GM12865 (cell line): ENCODE measurements at places on chromosomes 2 and 18.

DNA sequence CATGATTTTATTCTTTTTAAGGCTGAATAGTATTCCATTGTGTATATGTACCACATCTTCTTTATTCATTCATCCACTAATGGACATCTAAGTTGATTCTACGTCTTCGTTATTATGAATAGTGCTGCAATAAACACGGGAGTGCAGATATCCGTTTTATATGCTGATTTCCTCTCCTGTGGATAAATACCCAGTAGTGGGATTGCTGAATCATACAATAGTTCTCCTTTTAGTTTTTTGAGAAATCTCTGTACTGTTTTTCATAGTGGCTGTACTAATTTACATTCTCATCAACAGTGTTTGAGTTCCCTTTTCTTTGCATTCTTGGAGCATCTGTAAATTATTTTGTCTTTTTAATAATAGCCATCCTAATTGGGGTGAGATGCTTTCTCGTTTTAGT lies 114.5 kb downstream of the RGPD3 start:
- no peak for DNase-seq

DNA sequence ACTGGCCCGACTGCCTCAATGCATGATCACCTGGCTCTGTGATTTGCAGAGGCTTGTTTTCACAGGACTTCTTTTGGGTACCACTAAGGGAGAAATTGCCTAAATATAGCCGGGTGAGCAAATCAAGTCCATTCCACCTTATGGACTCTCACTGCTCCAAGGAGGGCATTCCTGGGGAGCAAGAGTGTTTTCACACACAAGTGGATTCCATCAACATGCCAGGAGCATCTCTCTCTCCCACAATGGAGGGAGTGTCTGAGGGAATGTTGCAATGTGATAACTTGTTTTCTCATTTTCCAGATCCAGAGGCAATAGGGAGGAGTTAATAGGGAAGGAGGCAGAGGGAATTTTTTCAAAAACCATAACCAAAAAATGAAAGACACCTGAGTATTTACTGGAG lies 250.7 kb downstream of the SATB2 start:
- DNase-seq, result no peak

- DNase-seq, result peak; percentile 67
Observed at GRCh38 chr2:119517433-119517832, 6.8 kb downstream of the SCTR start.

- no peak for DNase-seq
Observed at GRCh38 chr2:65019010-65019409, 29.8 kb downstream of the SLC1A4 start.

- DNase-seq, result no peak
Observed at GRCh38 chr2:101958061-101958460, 33.7 kb upstream of the IL1R2 start.

DNA sequence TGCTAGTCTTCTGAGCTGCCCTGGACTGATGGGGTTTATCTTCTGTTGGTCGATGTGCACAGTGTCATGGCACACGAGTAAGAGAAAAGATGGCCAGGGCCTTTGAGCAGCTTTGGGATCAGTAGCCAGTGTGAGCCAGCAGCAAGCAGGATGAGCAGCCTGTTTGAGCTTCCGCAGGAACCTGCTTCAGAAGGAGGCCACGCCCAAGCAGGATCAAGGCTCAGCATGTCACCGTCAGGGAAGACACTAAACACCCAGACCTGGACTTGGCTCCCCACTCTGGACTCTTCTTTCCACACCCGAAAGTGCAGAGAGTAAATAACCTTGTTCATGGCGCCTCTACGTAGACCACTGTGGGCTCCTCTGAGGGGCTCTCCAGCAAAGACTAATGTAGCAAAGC lies 25.2 kb upstream of the ASB1 start:
- no peak for DNase-seq

DNA sequence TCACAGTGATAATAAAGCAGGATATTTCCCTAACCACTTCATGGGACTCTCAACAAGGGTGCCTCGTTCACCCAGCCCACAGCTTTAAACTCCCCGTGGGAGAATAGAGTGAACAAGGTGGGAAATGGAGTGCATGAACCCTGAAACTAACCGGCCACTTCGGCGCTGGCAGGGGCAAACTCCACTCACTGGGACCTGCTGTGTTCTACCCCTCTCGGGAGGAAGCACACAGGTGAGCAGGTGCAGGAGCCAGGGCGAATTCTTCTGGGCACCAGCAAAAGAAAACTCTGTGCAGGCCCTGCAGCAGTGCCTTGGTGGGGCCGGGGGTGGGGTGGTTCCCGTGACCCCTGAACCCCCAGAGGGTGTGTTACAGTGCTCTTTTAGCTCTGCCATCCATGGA lies 2029.1 kb upstream of the LRRTM1 start:
- no peak for DNase-seq

- no peak for DNase-seq
Observed at GRCh38 chr2:99734236-99734635, 244.4 kb upstream of the REV1 start.

GRCh38 chr18:12470382-12471075 lies 62.8 kb downstream of the PRELID3A start:
- no peak for DNase-seq

- no peak for DNase-seq
Observed at GRCh38 chr2:166091439-166091838, 36.4 kb downstream of the SCN1A start.

- no peak for DNase-seq
Observed at GRCh38 chr2:223815186-223815883, 22.0 kb downstream of the AP1S3 start.

DNA sequence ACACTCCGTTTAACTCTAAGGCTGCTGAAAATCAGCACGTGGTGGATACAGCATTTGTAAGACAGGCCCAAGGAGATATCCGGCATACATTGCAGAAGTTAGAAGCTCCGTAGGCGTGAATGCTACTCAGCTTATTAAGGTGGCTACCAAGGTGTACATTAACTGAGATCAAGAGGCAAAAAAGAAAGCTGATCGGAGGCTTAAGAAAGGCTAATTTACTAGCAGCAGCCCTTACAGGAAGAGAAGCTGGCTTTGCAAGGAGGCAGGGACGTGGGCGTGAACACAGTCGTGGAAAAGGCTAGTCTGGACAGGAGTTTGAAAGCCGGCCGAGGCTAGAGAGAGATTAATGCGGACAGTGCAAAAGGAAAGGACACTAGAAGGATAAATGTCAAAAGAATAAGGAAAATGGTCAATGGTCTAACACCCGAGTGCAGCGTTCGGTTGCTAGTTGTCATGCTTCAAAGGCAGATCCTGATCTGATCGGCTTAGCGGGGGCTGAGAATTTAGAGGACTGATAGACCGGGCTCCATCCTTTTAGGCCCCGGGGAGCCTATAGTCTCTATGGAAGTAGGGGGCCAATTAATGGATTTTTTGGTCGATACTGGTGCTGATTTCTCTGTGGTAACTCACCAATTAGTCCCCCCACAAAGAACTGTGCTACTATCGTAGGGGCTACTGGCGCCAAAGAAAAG lies 45.6 kb upstream of the SELENOI start:
- DNase-seq, result no peak

- no peak for DNase-seq
Observed at GRCh38 chr2:50556934-50557575, 474.9 kb downstream of the NRXN1 start.

DNA sequence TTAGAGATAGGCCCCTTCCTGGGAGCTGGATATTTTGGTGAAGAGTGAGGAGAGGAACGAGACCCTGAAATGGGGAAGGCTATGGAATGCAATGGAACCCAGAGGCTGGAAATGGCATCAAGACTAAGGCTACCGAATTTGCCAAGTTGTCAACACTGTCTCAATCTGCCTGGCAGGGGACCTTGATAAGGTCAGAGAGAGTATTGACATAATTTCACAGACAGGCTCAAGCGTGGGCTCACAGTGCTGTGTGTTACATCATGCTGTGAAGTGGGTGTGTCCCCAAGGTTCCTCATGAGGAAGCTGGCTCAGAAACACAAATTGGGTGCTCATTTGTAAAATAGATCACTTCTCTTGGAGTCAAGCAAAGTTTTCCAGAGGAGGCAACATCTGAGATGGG lies 51.8 kb upstream of the CYRIA start:
- no peak for DNase-seq

DNA sequence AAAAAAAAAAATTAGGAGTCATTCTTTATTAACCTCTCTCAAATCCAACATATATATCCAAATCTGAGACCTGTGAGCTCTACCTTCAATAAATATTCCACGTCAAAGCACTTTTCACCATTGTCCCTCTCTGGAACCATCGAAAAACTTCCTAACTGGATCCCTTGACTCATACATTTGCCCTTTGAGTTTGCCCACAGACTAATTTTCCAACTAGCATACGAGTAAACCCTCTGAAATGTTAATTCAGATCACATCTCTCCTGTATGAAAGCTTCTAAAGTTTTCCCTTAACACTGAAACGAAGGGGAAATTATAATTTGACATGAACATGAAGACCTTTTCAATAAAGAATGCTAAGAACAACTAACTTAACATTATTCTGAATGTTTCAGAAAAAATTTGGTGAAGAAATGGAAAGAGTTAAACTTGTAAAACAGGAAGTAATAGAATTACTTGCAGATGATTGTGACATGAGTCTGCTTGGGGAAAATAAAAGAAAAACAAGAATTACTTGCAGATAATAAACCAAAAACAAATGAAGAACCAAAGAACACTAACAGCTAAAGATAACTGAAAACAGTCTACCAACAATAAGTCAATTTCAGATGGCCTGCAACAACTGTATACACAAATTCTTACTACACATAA lies 110.6 kb downstream of the C2orf74 start:
- DNase-seq, result no peak

- DNase-seq, result no peak
Observed at GRCh38 chr2:8563814-8564474, 117.9 kb upstream of the ID2 start.

GRCh38 chr2:168536925-168537466 lies 80.9 kb downstream of the CERS6 start:
- DNase-seq, result no peak

GRCh38 chr2:189798312-189799029 lies 14.2 kb downstream of the PMS1 start:
- DNase-seq, result peak; percentile 58

DNA sequence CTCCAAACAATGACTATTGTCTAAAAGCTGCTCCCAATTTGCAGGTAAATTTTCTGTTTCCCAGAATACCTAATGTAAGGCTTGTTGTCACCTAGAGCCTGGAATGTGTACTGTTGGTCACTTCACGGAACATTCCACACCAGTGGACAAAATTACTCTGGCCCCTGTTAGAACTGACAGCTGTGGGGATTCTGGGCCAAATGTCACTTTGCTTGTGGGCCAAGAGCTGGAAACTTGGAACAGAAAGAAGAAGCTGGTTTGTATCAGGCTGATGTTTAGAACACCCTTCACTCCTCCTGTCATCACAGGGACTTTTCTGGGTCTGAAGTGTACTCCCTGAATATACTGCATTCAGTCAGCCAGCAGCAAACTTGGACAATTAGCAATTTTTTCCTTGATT lies 495.6 kb upstream of the SYT4 start:
- DNase-seq, result no peak

DNA sequence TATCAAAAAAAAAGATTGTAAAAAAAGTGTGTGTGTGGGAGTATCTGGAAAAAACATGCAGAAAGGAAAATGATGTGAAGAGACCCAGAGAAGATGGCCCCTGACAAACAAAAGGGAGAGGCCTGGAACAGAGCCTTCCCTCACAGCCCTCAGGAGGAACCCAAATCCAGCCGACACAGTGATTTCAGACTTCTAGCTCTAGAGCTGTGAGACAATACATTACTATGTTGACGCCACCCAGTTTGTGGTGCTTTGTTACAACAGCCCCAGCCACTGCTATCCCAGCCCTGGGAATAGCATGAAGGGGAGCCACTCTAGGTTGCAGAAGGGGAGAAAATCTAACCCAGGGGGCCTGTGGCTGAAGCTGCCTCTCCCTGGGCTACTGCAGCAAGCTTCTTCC lies 59.0 kb upstream of the ZBTB7C start:
- DNase-seq, result no peak

DNA sequence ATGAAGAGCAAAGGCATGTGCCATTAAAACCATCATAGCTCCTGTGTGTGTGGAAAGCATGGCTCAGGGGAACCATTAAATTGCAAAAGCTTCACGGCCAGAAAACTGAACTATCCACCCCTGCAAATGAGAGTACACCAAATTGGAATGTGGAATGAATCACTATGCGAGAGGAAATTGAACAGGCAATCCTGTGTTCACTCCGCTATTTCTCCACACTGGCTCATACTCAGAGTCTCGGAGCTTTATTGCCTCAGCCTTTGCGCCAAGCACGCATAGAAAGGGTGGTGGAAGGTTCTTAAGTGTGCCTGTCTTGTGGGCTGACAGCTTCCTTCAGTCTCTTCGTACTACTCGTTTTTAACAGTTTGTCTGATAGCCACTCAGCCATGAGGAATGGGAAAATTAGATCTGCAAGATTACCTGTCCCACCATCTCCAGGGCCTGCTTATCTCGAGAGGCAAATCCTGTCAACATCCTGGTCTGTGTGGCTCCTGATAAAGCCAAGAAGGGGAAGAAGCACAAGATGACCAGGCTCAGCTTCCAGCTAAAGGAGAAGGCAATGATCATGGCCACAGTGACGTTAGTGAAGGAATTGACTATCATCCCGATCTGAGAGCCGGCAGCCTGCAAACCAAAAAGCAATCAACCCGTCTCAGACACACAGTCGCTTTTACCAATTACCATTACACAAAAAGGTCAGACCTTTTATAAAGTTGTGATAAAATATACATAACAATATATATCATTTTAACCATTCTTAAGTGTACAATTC lies 34.9 kb downstream of the G6PC2 start:
- no peak for DNase-seq

DNA sequence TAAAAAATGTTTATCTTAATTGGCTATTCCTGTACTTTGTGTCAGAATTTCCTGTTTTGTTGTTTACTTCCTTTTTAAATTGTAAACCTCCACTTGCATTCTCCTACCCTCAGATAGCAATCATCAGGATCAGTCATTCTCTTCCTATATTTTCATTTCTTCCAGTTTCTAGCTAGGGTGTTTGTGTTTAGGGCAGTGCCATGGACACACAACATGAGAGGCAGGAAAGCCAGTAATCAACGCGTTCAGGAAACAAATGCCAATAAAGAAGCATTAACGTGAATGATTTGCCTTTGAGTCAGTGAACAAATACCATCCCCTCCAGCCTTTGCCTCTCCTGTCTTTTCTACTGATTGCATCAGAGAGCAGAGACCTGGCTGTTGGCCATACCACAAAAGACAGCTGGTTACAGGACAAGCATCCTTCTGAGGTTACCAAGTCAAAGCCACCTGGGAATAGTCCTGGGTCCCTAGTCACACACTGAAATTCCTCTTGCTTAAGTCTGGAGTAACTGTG lies 56.7 kb upstream of the FHL2 start:
- no peak for DNase-seq
